ENCODE measurements at places on chromosomes 2 and 18.

GRCh38 chr18:57728941-57729511 lies 74.1 kb downstream of the ATP8B1 start:
- no peak for DNase-seq

DNA sequence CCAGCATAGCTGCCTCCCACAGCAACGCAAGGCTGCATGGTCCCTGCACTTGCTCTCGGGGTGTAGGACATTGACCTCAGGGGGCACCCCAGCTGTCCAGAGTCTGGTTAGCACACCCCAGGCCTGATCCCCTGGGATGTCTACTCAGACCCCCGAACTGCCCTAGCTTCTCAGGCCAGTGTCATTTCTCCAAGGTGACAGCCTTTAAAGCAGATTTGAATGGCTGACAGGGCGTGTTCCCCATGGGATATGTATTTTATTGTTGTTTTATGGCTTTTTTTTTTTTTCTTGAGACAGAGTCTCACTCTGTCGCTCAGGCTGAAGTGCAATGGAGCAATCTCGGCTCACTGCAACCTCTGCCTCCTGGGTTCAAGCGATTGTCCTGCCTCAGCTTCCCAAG lies 40.8 kb upstream of the PTMA start:
- no peak for DNase-seq

- DNase-seq, result no peak
These were observed 1.1 kb upstream of the HDHD2 start for GRCh38 chr18:47151439-47151838.

DNA sequence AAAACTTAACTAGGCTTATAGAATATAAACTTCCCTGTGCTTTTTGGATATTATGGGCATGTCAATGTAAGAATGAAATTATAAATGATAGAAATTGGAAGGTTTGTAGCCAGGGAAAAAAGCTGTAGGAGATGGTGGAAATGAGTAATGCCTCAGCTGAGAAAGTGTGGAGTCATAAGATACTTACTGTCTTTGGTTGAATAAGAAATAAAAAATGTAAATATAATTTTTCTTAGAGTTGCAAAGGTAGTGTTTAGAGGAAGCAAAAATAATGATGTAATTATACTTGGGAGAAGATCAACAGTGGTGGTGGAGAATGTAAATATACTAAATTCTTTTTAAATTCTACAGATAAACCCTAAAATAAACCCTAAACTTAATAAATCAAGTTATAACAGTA lies 26.2 kb upstream of the RND3 start:
- no peak for DNase-seq

- no peak for DNase-seq
These were observed 71.8 kb upstream of the ZNF521 start for GRCh38 chr18:25423760-25424159.

- DNase-seq, result no peak
These were observed 30.7 kb downstream of the PKP4 start for GRCh38 chr2:158487419-158487818.

- no peak for DNase-seq
These were observed 48.2 kb downstream of the AGAP1 start for GRCh38 chr2:235541838-235542549.

GRCh38 chr2:74413001-74413698 lies 8.3 kb downstream of the C2orf81 start:
- no peak for DNase-seq

- no peak for DNase-seq
These were observed 68.2 kb upstream of the NEDD4L start for GRCh38 chr18:57975805-57976204.

GRCh38 chr2:37344453-37345361 lies at the start of gene QPCT:
QPCT (plus strand) TSS chr2:37344630; CDS start chr2:37344732, 102 bp downstream.
- peak; percentile 79 for DNase-seq

- no peak for DNase-seq
These were observed 1.3 kb upstream of the BZW1 start for GRCh38 chr2:200810252-200810997.

GRCh38 chr2:191252699-191253098 lies 7.5 kb downstream of the MYO1B start:
- no peak for DNase-seq

DNA sequence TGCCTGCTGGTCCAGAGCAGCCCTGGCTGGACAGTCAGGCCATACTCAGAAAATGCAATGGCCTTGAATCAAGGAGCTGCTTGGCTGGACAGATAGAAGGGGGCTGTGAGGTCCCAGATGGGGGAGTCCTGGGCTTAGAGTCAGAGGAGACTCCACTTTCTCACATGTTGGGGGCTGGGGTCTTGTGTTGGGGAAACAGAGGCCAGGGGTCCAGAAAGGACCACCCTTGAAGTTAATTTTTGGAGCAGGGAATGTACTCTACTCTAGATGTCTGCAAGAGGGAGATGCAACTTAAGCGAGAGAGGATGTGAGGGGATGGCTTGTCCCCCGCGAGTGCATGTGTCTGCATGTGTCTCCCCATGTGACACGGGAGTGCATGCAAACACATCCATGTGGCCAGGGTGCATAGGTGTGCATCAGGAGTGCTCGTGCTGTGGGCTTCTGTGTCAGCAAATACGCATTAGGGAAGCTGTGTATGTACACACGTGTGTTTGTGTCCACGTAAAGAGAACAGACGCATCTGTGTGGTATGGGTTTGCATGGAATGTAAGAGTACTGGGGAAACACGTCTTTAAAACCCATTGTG lies 303.2 kb downstream of the MYCN start:
- DNase-seq, result no peak

GRCh38 chr2:16212321-16212720 lies 272.0 kb downstream of the MYCN start:
- DNase-seq, result no peak

- no peak for DNase-seq
These were observed 341.7 kb downstream of the PTPRM start for GRCh38 chr18:7908681-7909299.
